ENCODE measurements at places on chromosomes 13 and 19.

GRCh38 chr19:56314018-56314380 lies 640 bp downstream of the ZSCAN5A start:
- no peak for DNase-seq

- DNase-seq: peak; percentile 75
These were observed 4.9 kb downstream of the ARHGEF1 start for GRCh38 chr19:41887711-41888382.

DNA sequence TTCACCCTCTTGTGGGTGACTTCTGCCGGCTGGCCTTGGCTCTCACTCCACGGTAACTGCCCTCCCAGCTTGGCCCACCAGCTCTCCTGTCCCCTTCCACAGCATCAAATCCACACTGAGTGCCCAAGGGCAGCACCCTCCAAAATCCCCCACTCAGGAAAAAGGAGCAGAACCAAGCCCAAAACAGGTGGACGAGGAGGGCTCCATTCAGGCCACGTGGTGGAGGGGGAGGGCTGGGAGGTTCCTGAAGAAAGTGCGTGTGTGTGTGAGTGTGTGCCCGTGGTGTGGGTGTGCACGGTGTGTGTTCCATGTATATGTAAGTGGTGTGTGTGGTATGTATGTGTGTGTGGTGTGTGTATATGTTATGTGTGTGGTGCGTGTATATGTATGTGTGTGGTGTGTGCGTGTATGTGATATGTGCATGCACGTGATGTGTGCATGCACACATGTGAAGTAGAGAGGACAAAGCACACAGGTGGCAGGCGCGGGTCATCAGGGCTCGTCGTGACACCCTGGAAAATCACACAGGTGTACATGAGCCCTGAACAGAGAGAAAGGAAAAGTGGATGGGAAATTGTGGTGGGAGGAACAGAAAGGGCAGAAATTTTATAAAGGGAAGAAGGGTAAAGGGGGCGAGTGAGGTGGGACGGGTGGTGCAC lies 76.9 kb downstream of the COL4A1 start:
- no peak for DNase-seq

DNA sequence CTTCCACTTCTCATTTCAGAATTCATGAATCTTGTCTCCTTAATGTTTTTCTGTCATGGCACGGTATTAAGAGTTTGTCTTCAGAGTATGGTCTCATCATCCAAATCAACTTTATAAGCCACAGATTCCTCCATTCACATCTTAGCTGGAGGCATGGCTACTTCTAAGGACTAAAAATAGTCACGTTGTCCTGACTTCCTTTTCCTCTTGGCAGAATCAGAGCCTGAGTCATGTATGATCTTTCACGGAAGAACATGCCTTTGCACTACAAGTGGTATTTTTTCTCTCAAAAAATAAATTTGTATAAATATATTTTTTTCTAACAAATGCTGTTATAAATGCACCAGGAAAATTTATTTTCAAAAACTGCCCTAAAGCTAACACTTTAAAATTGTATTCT lies 71.4 kb downstream of the ALOX5AP start:
- no peak for DNase-seq

GRCh38 chr19:51036519-51036918 lies 1.7 kb upstream of the KLK12 start:
- DNase-seq: no peak

DNA sequence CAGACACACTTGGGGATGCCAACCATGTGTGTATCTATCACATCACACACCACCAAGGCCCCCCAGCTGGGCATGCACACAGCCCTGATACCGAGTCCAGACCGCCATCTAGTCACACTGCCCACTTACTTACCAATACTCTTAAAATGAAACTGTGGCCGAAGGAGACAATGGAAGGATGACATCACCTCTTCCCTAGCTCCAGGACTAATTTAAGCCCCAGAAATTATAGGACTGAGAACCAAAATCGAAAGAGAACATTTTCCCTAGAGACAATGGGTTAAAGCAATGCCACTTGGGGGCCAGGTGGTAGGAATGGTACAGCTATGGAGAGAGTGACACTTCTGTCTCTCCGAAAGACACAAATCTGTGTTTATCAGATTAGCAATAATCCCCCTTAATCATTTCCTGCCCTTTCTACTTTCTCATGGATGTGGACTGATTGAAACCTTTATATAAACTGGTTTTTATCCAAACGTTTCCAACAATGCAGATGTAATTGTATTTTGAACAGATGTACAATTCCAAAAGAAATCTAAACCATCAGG lies 663 bp upstream of the GGACT start:
- DNase-seq: no peak

GRCh38 chr19:46896076-46896794 lies 35.4 kb downstream of the ARHGAP35 start:
- no peak for DNase-seq

DNA sequence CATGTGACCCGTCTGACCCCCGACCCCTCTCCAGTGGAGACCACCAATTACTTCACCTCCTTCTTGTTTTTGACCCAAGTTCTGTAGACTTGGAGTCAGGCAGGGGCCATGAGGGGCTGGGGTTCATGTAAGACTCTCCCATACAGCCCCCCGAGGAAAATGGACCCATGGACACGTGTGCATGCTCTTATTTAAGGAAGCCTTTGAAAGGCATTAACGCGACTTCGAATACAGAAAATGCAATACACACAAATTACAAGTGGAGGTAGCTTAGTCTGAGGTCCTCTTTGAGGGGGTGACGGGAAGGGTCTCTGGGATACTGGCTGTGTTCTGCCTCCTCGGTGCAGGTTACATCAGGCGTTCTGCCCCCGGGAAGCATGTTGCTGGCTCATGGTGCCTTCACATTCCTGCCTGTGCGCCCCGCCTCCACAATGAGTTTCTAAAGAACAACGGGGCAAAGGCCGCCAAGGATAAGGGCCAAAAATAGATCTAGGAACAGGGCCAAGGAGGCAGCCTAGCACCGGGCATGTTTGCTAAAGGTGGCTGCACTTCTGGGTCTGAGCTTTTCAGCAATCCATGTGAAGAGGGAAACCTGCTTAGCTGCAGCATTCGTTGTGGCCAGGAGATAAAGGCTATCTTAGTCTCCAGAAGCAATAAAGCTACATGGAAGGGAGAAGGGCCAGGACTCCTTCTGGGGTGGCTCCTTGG lies 54.5 kb downstream of the RAB20 start:
- DNase-seq: no peak
